Activated CD8-positive, alpha-beta T cell treated with anti-CD3 and anti-CD28 coated beads for 36 hours (primary cell): ENCODE measurements at places on chromosomes 11 and 22. TPM values are rescaled to one million over a fixed set of nuclear protein-coding genes. Genes with fewer than 3 reads are reported as not detected.

Gene DLG2
- 2.6 TPM for total RNA-seq

Gene TEAD1
- 0.83 TPM for total RNA-seq

Gene CRYBB3
- total RNA-seq: not detected

Gene CCDC73
- total RNA-seq: not detected

Gene RIBC2
- total RNA-seq: 9.5 TPM

Gene ZMAT5
- total RNA-seq: 18.5 TPM

DNA sequence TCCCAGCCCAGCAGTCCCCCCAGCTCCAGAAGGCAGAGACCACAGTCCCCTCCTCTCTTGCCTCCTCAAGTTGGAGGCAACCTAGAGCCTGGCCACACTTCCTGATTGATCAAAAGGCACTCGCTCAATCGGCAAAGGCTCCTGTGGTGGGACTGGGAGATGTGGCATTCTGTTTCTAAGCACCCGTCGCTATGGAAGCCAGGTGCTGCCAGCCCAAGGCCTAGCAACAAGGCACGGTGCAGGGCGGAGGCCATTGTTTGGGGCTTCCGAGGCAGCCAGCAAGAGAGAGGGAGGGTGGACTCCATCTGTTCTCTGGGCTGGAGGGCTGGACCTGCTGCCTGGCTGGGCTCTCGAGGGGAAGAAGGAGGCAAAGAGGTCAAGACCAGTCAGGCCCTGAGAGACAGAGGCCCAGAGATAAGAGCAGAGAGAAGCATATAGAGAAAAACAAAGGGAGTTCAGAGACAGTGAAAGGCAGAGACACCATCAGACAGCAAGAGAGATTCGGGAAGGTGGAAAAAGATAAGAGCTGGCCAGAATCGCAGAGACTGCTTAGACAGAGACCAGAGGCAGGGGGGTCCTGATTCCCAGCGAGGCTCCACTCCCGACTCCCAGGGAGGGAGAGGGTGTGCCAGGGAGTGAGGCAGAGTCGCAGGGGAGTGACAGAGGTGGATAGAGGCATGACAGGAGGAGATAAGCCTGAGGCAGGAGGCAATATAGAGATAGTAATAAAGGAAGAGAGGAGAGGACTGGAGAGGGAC is 21.2 kb downstream of the PDE2A start:
- DNase-seq: no peak
- H3K27me3 ChIP-seq: no peaks in the 10 kb centered on the region
- no peaks in the 10 kb centered on the region for H3K36me3 ChIP-seq

GRCh38 chr11:93063086-93063485 is 93.6 kb downstream of the MTNR1B start:
- no peak overlapping the region for H3K4me3 ChIP-seq
- H3K4me1 ChIP-seq: no peaks in the 10 kb centered on the region
- H3K27me3 ChIP-seq: peaks cover 19% of the 10 kb centered on the region
- no peak overlapping the region for H3K27ac ChIP-seq
- no peaks in the 10 kb centered on the region for H3K36me3 ChIP-seq

DNA sequence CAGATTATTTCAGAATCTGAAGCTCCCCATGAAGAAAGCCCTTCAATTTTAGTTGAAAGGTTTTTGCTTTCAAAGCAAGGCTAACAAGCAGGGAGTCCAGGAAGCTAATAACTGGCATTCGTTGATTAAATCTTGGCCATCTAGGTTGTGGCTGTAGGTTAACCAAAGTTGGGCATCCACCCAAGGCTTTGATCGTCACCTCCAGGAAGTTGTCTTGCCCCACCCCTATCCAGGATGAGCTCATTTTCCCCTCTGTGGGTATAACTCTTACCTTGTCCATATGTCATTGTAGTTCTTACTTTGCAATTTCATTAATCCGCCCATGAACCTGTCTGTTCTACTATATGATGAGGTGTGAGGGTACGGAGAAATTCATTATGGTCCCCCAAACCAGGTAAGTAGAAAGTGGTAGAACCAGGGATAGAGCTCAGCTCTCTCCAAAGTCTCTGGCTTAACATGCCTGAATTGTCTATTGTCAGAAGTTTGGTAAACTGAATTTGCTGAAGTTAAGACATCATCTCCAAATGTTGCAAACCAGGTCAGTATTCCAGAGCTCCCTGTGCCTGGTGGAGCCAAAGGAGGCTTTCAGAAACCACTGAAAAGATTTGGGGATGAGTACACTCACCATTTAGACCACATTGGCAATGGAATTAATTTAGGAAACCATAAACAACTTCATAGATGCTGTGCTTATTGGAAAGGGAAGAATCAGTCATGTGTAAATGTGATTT is 97.1 kb downstream of the CD44 start:
- H3K36me3 ChIP-seq: peaks cover 28% of the 10 kb centered on the region
- DNase-seq: peak; percentile 84

- H3K27ac ChIP-seq: no peak overlapping the region
- H3K36me3 ChIP-seq: no peaks in the 10 kb centered on the region
- DNase-seq: no peak
- H3K4me1 ChIP-seq: peaks cover 18% of the 10 kb centered on the region
- H3K4me3 ChIP-seq: no peak overlapping the region
- H3K27me3 ChIP-seq: peaks cover 35% of the 10 kb centered on the region
Measured at GRCh38 chr11:117879516-117880480, 3.3 kb upstream of the FXYD6 start.

DNA sequence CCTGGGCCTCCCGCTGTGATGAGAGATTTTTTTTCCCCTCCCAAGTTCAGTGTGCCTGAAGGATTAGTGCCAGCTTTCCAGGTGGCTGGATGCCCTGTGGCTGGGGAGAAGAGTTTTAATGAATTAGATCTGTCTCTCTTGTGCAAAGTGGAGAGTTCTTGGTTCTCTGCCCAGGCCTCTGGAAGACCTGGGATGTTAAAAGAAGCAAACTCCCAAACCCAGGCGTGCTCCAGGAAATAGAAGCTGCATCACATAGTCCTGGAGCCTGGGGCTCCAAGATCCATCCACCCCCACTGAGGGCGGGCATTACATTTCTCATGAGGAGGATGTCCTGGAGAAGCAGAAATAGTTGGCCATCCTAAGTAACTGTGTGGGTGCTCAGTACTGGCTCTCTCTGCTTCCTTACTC is 30.6 kb downstream of the SDHAF2 start:
- peaks cover 3% of the 10 kb centered on the region for H3K36me3 ChIP-seq
- no peaks in the 10 kb centered on the region for H3K27me3 ChIP-seq
- no peak overlapping the region for H3K4me3 ChIP-seq
- no peaks in the 10 kb centered on the region for H3K4me1 ChIP-seq

- no peak overlapping the region for H3K4me3 ChIP-seq
- H3K4me1 ChIP-seq: no peaks in the 10 kb centered on the region
- peaks cover 3% of the 10 kb centered on the region for H3K27me3 ChIP-seq
- no peaks in the 10 kb centered on the region for H3K36me3 ChIP-seq
- DNase-seq: no peak
Measured at GRCh38 chr11:113664981-113665710, 41.0 kb downstream of the TMPRSS5 start.

DNA sequence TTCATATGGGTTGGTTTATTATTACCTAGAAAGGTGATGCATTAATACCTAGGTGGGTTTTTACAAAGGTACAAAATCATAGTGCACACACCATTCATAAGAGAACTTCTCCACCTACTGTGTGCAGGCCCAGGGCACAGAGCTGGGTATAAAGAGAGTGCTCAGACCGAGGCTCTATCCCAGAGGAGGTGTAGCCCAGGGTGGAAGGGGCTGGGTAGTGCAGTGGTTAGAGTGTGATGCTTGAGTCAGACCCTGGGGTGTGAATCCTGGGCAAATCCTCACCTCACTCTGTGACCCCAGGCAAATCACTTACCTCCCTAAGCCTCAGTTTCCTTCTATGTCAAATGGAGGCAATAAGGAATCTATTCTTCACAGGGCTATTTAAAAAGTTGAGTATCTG is 32.2 kb downstream of the PARVG start:
- no peak for DNase-seq
- no peak overlapping the region for H3K4me3 ChIP-seq
- no peaks in the 10 kb centered on the region for H3K27me3 ChIP-seq
- no peak overlapping the region for H3K27ac ChIP-seq
- peaks cover 8% of the 10 kb centered on the region for H3K36me3 ChIP-seq
- peaks cover 2% of the 10 kb centered on the region for H3K4me1 ChIP-seq

- H3K4me3 ChIP-seq: peak overlapping the region; percentile 59
- peaks cover 39% of the 10 kb centered on the region for H3K4me1 ChIP-seq
- no peaks in the 10 kb centered on the region for H3K27me3 ChIP-seq
- H3K36me3 ChIP-seq: no peaks in the 10 kb centered on the region
- H3K27ac ChIP-seq: peak overlapping the region; percentile 83
Measured at GRCh38 chr11:118939953-118940598, 14.3 kb upstream of the BCL9L start.

GRCh38 chr11:128862908-128863660 is 4.0 kb downstream of the KCNJ1 start:
- H3K4me1 ChIP-seq: no peaks in the 10 kb centered on the region
- H3K36me3 ChIP-seq: no peaks in the 10 kb centered on the region
- H3K4me3 ChIP-seq: no peak overlapping the region
- no peak for DNase-seq

DNA sequence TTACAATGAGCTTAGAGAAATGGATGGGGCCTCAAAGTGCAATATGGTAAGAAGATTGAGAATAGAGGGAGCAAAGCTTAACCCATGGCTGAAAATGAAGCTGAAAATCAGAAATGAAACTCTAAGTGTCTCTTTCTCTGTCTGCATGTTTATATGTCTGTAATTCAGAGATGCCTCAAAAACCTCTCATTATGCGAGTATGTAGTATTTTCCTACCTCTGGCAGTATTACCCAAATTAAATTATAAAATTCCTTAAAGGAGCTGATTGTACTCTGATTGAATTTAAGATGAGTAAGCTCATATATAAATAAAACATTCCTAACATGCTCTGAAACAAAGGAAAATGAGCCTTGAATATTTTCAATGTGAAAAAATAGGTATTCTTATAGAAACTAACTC is 39.8 kb upstream of the PRSS23 start:
- no peaks in the 10 kb centered on the region for H3K36me3 ChIP-seq
- H3K4me1 ChIP-seq: no peaks in the 10 kb centered on the region
- H3K27me3 ChIP-seq: peaks cover 9% of the 10 kb centered on the region
- no peak for DNase-seq
- H3K27ac ChIP-seq: no peak overlapping the region

DNA sequence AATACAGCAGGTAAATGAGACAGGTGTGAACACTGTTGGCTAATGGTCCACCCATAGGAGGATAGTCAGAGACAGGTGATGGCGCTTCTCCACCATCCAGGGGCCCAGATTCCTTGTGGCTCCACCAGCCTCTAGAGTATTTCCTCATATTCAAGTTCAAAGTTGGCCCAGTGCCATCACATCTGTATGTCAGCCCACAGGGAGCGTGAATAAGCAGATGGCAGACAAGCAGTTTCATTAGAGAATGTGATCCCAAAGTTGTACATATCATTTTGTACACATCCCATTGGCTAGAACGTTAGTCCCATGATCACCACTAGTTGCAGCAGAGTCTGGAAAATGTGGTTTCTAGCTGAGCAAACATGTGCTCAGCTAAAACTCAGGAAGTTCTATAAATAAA is 11.0 kb upstream of the CWF19L2 start:
- no peaks in the 10 kb centered on the region for H3K36me3 ChIP-seq
- H3K4me1 ChIP-seq: no peaks in the 10 kb centered on the region
- no peak overlapping the region for H3K4me3 ChIP-seq
- H3K27ac ChIP-seq: no peak overlapping the region
- no peak for DNase-seq
- peaks cover 30% of the 10 kb centered on the region for H3K27me3 ChIP-seq

GRCh38 chr11:128496249-128496648 is 91.1 kb downstream of the ETS1 start:
- H3K27ac ChIP-seq: peak overlapping the region; percentile 98
- peaks cover 94% of the 10 kb centered on the region for H3K4me1 ChIP-seq
- peaks cover 89% of the 10 kb centered on the region for H3K36me3 ChIP-seq
- H3K27me3 ChIP-seq: no peaks in the 10 kb centered on the region

- no peaks in the 10 kb centered on the region for H3K36me3 ChIP-seq
- no peak overlapping the region for H3K4me3 ChIP-seq
- no peaks in the 10 kb centered on the region for H3K4me1 ChIP-seq
- H3K27ac ChIP-seq: no peak overlapping the region
- H3K27me3 ChIP-seq: peaks cover 5% of the 10 kb centered on the region
- DNase-seq: no peak
Measured at GRCh38 chr22:19204640-19205039, 26.1 kb upstream of the SLC25A1 start.

- peaks cover 31% of the 10 kb centered on the region for H3K4me1 ChIP-seq
- H3K27ac ChIP-seq: peak overlapping the region; percentile 34
- no peak for DNase-seq
- H3K27me3 ChIP-seq: peaks cover 12% of the 10 kb centered on the region
- no peak overlapping the region for H3K4me3 ChIP-seq
Measured at GRCh38 chr22:38952281-38952993, 5.0 kb upstream of the APOBEC3A start.

GRCh38 chr11:856397-856796 is 13.7 kb downstream of the TSPAN4 start:
- peaks cover 3% of the 10 kb centered on the region for H3K4me1 ChIP-seq
- no peaks in the 10 kb centered on the region for H3K27me3 ChIP-seq
- no peak overlapping the region for H3K4me3 ChIP-seq
- no peak for DNase-seq
- no peaks in the 10 kb centered on the region for H3K36me3 ChIP-seq

DNA sequence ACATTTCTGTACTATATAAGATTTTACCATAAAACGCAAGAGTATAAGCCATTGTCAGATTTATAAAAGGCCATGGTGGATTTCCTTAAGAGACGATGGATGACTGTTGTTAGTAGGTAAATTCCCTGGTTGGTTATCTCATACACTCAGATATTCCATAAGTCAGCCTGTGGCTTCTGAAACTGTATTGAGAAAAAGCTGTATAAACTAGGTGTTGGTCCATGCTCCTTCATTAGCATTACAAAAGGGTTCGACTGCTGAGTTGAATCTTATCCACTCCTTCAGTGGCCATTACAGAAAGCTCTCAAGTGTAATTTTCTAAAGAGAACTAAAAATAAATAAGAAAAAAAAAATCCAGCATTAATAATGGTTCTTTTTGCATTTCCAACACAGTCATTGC is 5.3 kb downstream of the GRAP2 start:
- peak overlapping the region; percentile 92 for H3K27ac ChIP-seq
- no peak for DNase-seq
- H3K4me1 ChIP-seq: peaks cover 37% of the 10 kb centered on the region
- no peaks in the 10 kb centered on the region for H3K27me3 ChIP-seq
- peak overlapping the region; percentile 80 for H3K4me3 ChIP-seq
- H3K36me3 ChIP-seq: peaks cover 39% of the 10 kb centered on the region

GRCh38 chr11:112210890-112211289 is 15.3 kb upstream of the PTS start:
- no peak overlapping the region for H3K27ac ChIP-seq
- H3K27me3 ChIP-seq: peaks cover 6% of the 10 kb centered on the region
- H3K4me1 ChIP-seq: peaks cover 5% of the 10 kb centered on the region
- H3K4me3 ChIP-seq: no peak overlapping the region

DNA sequence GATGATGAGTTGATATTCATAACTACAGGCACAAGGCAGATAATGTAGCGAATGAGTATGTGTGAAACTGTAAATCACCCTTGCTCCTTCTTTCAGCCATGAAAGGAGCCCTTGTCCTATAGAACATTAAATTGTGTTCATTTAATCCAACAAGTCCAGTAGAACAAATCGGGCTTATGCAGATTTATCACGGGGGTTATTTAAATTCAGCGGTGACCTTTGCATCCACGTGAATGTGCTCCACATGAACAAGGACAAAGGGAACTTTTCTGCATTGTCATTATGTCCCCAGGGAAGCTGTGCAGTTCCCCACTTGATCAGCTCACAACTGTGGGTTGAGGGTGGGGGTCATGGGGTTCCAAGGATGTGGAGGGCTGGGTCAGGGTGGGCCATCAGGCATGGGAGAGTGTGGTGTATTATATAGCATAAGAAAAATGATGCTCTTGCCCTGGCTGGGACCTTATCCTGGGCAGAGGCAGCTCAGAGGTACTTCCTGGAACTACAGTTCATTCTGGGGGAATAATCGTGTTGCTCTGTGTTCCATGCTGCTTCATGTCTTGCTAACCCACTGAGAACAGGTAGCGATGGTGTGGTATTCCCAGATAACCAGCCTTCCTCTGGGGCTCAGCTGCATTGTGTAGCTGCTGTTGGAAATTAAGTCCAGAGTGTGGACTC is 306.6 kb downstream of the FAT3 start:
- H3K4me3 ChIP-seq: no peak overlapping the region
- H3K27ac ChIP-seq: no peak overlapping the region
- DNase-seq: no peak
- no peaks in the 10 kb centered on the region for H3K4me1 ChIP-seq
